ENCODE measurements at places on chromosomes 5 and 9.

DNA sequence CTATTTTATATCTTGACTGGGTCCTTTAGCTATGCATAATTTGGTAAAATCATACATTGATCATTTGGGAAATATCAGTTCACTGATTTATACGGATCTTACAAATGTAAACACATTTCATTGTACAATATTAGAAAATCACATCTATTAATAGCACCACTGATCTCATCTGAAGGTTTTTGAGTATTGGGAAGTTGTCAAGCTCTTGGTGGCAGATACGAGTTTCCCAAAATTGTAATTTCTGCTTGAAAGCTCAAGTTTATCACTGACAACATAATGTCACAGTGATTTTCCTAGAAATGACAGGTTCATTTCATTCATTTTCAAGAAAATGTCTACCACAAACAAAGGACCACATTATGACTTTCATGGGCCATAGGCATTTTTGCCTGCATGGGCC, 3.0 kb upstream of the MACROH2A1 start:
- DNase-seq: no peak

DNA sequence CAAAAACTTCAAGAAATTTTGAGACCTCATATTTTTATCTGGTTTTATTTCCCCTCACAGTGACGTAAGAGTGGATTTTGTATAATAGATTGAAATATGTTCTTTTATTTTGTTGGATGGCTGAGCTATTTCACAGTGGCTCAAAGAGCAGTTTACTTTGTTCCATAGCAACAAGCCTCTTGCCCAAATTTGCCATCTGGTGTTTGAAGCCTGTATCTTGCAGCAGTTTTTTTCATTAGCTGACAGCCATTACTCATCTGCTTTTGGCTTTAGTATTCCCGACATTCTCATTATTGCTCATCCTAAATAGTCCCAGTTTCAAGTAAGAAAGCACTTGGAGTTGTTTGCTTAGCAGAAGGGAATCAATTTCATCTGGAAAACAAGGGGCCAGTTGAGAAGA, 36.3 kb downstream of the GDA start:
- DNase-seq: peak; percentile 9

- DNase-seq: no peak
Observed at GRCh38 chr9:69465473-69465872, 140.5 kb downstream of the ENTREP1 start.

GRCh38 chr5:82388181-82388580, 110.0 kb upstream of the RPS23 start:
- DNase-seq: no peak

DNA sequence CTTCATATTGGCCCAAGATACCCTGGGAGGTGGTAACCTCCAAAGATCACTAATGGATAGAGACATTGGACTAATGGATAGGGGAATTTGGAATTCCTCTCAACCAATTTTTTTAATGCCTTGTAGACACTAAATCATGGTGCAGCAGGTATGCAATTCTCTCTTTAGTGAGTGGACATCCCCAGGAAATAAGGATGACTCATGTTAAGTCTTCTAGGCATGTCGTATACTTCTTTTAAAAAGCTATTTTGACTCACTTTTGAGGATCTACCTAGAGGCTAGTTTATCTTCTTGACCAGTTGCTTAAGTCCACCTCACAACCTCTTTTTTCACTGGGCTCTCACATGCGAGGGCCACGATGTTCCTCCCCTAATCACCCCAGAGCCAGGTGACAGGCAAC, 211.6 kb upstream of the CDH12 start:
- no peak for DNase-seq

DNA sequence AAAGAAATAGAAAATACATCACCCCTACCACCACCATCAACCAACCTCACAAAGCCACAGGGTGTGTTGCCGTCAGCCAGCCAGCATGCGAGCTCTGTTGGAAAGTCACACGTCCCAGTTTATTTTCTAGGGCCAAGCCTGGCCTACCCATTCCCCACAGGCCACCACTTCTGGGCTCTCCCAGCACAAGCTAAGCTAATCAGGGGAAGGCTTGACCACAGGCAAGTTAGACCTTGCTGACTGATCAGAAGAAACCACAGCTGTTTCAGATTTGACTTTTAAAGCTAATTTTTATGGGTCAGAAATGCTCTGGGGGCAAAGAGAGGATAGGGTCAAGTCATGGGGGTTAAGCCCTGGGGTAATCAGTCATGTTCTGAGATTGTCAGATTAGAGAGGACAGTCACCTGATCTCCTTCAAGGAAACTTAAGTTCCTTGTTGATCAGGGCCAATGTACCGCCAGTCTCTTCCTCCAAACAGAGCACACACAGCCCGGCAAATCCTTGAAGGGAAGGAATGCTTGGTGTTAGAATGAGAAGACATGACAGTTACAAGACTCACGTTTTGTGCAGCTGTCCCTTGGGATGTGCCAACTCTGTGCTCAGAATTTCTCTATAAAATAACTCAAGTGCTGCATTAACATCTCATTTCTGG, 7.6 kb downstream of the SHB start:
- no peak for DNase-seq

GRCh38 chr5:55211184-55211874, 15.8 kb downstream of the MCIDAS start:
- DNase-seq: no peak

DNA sequence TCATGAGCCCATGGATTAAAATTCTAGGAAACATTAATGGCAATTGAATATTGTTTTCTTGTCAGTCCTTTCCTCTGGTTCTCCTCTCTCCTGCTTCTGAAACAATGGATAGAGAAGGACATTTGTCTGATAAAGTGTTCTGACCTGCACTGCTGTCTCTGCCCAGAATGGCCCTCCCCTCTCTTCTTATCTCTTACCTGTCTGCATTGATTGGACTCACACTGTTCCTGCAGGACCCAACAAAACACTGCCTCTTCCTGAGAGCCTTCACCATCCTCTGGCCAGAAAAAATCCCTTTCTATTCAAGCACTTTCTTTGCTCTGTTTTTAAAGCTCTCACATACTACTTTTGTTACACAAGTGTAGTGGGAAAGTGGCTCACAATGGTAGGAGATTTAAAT, 143.8 kb upstream of the DHFR start:
- no peak for DNase-seq

DNA sequence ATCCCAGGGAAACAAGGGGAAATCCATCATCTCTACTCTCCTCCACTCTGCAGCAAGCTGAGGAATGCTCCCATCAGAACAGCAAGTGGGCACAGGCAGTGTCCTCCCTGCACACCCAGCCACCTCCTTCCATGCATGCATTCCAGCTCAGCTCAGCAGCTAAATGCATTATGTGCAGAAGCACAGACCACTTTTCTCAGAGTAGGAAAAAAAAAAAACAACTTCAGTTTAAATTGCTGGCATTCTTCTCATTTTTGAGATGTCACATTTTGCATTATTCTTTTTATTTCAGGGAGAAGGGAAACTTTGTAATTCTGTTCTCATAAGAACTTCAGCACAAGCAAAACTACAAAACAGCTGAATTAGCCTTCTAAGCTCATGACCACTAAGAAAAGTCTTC, 312.2 kb downstream of the SEMA5A start:
- no peak for DNase-seq

GRCh38 chr9:7185612-7186011, 427.8 kb downstream of the KDM4C start:
- no peak for DNase-seq

DNA sequence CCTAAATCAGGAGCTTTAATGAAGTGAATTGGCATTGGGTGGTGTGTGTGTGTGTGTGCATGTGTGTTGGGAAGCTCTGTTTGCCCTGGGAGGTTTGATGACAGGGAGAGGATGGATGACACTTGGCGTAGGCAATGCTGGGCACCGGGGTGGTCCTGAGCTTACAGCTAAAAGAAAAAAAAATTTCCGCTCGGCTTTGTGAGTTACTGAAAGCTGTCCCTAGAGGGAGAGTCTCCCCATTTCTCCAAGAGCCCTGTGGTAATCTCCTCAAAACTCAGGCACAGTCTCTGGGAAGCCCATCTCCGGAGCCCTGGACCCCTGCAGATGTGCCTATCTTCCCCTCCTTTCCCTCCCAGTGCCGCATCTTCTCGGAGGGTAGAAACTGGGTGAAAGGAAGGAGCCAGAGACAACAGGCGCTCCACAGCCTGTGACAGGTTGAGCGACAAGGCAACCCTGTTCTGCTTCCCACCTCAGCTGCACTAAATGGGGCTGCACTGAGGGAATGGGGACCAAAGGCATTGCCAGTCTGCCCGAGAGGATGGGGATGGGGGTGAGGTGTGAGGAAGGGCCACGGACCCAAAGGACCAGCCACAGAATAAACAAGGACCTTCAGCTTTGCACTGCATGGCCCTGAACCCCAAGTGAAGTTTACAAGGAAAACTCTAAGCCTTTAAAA, 35.8 kb upstream of the TIFAB start:
- no peak for DNase-seq

DNA sequence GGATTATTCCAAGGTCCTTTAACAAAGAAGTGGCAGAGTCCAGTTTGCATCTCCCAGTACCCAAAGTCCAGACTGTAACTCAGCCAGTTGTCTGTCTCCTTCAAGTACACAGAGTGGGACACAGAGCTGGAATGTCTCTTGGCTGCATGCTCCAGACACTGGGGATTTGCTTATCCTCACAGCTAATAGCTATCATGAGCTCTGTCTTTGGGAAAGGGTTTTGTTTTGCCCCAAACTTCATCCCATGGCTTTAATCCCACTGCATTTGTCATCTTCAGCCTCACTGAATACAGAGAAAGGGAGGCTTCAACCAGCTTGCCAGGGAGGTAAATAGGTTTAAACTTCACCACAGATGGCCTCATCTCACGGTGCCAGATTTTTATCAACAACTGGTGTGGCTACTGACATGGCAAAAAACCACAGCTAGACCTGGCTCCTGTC, 412.2 kb upstream of the SLC24A2 start:
- no peak for DNase-seq

DNA sequence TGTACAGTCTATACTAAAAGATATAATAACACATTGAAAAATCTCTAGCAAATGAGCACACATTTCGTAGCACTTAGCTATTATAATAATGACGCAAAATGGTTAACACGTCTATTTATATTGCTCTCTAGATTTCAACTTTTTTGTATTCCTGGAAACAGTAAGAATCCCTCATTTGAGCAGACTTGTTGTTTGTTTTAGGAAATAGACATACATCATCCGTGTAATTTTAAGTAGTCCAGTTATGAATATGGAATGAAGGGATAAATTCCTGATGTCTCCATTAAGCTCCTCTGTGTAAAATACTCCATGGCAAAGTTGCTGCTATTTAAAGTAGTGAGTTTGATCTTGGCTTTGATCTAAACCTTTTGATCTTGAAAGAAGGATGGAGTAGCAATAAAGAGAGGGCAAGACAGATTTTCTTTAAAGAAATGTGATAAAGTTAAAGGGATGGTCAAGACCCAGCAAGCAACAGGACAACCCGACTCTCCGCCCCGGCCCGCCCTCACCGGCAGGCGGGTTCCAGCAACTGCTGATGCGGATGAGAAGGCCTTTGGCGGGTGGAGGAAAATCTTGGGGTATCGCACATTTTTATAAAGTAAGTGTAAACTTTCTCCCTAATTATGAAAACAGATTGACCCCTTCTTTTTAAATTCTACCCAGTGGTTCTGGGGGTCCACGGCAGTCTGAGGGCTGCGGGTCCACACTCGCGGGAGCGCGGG, 277.4 kb downstream of the AOPEP start:
- peak; percentile 27 for DNase-seq

DNA sequence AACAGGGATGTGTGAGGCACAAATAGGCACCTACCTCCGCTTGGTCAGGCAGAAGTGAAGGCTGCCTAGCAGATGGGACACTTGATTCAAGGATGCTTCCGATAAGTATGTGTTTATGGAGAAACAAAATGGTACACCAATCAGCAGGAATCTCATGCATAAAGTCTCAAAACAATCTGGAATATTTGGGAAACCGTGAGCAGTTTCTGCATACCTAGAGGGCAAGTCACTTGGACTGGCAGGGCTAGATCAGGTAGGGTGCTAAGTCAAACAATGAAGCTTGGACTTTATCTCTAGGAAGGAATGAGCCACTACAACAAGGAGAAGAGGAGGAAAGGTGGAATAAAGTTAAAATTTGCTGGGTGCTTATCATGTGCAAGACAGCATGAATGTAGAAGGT, 5.5 kb downstream of the EPB41L4A start:
- DNase-seq: no peak

DNA sequence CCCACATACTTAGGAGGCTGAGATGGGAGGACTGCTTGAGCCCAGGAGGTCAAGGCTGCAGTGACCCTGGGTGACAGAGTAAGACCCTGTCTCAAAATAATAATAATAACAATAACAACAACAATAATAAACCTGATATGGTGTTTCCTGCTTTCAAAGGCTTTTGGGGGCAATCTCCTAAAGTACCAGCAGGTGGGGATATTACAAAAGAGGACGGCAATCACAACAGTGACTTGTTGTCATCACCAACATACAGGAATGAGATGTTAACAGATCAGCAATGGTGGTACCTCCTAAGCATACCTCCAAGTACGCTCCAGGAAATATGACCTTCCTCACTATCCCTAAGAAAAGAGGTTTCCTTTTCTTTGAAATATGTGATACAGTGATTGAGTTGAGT, 91.1 kb upstream of the RNF180 start:
- DNase-seq: peak; percentile 9

- no peak for DNase-seq
Observed at GRCh38 chr9:136219276-136219675, 14.3 kb upstream of the LHX3 start.

GRCh38 chr9:109274884-109275730, 45.8 kb downstream of the EPB41L4B start:
- no peak for DNase-seq

DNA sequence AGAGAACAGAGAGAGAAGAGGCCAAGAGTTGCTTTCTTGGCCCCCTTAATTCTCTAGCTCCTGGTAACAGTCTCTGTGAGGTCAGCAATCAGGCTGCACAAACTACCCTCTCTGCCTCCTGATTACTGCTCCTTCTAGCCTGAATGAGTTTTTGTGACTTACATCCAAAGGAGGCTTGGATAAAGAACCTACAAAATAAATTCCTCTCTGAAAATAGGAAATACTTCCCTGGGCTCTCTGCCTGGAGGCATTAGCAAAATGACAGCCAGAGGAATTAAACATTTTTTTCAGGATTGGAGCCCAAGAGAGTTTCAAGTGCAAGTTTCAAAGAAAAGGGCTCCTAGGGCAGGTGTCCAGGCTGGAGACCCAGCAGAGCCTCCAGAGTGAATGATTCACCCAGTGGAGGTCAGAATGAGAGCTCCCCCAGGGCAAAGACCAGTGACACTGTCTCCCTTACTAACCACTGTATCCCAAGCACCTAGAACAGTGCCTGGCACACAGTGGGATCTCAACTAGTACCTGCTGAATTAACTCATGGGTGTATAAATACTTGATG, 162.5 kb downstream of the SPOCK1 start:
- DNase-seq: no peak

- no peak for DNase-seq
Observed at GRCh38 chr5:172854451-172854871, 20.4 kb downstream of the ERGIC1 start.

- DNase-seq: no peak
Observed at GRCh38 chr5:122439645-122440044, 127.6 kb downstream of the SNCAIP start.

- no peak for DNase-seq
Observed at GRCh38 chr5:41770799-41771198, 99.4 kb downstream of the OXCT1 start.

GRCh38 chr9:26975728-26976707, 19.8 kb downstream of the IFT74 start:
- DNase-seq: no peak

GRCh38 chr9:137504432-137504777, 45.3 kb upstream of the NSMF start:
- no peak for DNase-seq

All from NCI-H1105 (cell line).